Left hindlimb (tissue), 1 donor: ENCODE measurements at places on chromosomes 4 and X.

- no peak for DNase-seq
Observed at GRCh38 chrX:43627669-43628068, 28.4 kb upstream of the MAOA start.

DNA sequence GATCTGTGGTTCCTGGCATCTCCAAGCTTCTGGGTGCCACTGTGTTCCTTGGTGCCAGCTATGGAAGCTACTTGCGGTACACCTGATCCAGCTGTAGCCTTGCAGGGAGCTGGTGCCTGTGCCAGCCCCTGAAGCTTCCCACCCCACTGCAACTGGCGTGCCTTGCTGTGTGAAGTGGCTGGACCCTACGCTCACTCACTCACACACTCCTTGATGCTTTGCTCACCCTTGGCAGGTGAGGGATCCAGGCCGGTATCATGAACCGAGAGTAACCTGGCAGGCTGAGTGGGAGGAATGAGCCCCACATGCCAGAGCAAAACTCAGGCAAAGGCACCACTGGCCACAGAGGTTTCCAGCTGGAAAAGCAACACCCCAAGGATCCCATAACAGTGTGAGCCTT lies 31.3 kb upstream of the TEX13C start:
- DNase-seq = no peak

- no peak for DNase-seq
Observed at GRCh38 chr4:28357990-28358389, 1497.3 kb downstream of the STIM2 start.

GRCh38 chrX:153310901-153311300 lies 10.7 kb downstream of the PNMA6F start:
- DNase-seq = no peak
